ENCODE measurements at places on chromosomes 7 and 10. TPM values are rescaled to one million over a fixed set of nuclear protein-coding genes. Genes with fewer than 3 reads are reported as not detected.
A peak's percentile ranks its signal among the peaks of the same experiment; 100 is the strongest.

The CELF2 gene
- 68.2 TPM for total RNA-seq

The PNPLA8 gene
- total RNA-seq, result 18.8 TPM

The RBP3 gene
- total RNA-seq, result not detected

The ALKBH4 gene
- total RNA-seq, result 5.7 TPM

The NOS3 gene
- 9.2 TPM for total RNA-seq

The LBX1 gene
- total RNA-seq, result not detected

The HOXA4 gene
- total RNA-seq, result not detected

The EN2 gene
- not detected for total RNA-seq

DNA sequence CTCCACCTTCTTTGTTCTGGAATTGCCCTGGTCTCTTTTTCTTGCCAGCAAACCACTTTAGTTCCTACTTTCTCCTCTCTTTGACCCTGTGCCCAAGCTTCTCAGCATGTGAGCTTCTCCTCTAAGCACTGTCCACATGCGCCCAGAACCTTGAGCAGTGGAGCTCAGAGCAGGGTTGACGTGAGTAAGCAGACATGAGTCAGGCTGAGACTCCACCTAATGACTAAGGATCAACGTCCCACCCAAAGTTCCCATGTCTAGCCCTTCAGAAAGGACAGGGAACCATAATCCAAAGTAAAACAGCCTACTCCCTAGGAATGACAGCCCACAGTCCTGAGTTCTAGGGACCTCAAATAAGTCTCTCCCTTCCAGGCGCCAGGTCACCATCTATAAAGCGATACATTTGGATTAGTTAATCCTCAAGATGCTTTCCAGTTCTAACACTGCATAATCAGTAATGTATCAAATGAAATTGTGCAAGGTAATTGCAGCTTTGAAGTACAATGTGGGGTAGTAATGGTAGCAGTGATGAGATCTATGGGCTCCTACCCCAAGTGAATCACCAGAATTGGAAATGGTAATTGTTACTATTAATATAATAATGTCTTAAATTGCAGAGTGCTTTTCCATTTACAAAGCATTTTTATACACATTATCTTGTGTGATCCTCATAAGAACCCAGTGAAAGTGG lies 44.5 kb downstream of the KCNMA1 start:
- no peak overlapping the region for H3K27ac ChIP-seq
- H3K4me3 ChIP-seq, result no peak overlapping the region
- H3K36me3 ChIP-seq, result no peaks in the 10 kb centered on the region
- no peaks in the 10 kb centered on the region for H3K4me1 ChIP-seq

DNA sequence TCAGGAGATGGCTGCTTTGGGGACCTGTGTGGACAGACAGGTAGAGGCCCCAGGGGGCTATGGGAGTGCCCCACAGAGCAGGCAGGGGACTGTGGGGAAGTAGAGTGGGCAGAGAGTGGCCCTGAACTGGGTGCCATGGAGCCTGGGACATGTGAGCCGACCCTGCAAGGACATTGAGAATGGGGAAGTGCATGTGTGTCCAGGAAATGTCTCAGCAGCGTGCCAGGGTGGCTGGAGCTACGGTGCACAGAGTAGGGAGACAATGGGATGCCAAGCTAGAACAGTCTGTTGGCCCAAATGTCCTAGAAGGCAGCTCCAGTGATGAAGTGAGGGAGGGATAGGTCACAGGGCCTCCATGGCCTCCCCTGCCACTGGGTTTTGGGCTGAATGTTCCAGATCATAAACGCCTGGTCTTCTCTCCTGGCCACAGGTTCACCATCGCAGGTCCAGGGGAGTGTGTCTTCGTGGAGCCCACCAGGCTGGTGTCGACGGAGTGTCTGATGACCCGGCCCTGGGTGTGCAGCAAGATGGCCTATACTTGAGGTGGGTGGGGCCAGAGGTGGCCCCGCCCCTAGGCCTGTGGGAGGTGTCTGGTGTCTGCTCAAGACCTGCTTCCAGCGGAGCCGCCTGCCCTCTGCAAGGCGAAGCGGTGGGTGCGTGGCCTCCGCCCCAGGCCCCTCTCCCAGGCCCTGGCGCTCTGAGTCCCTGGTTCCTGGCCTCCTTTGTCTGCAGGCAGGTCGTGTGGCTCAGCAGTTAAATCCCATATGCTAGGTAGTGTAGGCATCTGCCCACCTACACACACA lies 20.5 kb downstream of the CLEC2L start:
- H3K27me3 ChIP-seq, result no peaks in the 10 kb centered on the region
- no peak overlapping the region for H3K4me3 ChIP-seq
- no peak for DNase-seq
- H3K36me3 ChIP-seq, result no peaks in the 10 kb centered on the region
- H3K4me1 ChIP-seq, result no peaks in the 10 kb centered on the region
- no peak overlapping the region for H3K27ac ChIP-seq

GRCh38 chr7:18803923-18804322 lies 308.4 kb downstream of the HDAC9 start:
- DNase-seq, result no peak
- no peaks in the 10 kb centered on the region for H3K36me3 ChIP-seq
- H3K27me3 ChIP-seq, result no peaks in the 10 kb centered on the region
- no peak overlapping the region for H3K27ac ChIP-seq
- H3K4me3 ChIP-seq, result no peak overlapping the region
- no peaks in the 10 kb centered on the region for H3K4me1 ChIP-seq

DNA sequence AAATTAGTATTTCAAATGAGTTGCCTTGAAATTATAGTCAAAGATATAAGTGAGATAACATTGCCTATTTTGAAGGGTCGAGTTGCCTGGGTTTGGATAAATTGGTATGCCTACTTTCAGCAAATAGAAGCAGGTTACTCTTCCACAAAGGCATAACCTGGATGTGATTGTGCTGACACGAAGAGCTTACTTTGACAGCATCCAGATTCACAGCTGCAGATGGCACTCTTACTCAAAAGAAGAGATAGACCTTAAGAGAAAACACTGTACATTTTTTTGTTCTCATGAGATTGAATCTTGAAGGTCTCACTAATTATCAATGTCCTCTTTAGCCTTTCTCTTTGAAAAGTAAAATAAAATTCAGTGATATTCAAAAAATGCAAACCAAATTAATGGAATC lies 1338.7 kb downstream of the REEP3 start:
- H3K27ac ChIP-seq, result no peak overlapping the region
- H3K4me1 ChIP-seq, result no peaks in the 10 kb centered on the region
- H3K27me3 ChIP-seq, result no peaks in the 10 kb centered on the region
- DNase-seq, result no peak

DNA sequence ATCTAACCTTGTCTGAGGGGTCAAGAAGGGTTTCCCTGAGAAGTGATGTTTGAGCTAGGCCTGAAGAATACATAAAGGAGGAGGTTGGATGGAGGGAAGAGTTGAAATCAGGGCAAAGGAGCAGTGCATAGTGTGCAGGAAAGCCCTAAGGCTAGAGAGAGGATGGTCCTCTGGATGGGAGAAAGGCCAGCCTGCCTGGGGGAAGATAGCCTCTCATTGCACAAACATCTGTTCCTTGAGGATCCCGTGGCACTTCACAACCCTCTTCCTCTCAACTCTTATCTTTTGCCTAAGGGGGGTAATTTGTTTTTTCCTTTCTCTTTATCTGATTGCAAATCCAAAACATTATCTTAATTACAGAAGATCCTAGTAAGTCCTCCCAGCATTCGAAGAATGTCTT lies 35.7 kb downstream of the STAMBPL1 start:
- H3K4me1 ChIP-seq, result peaks cover 9% of the 10 kb centered on the region
- H3K36me3 ChIP-seq, result peaks cover 18% of the 10 kb centered on the region
- no peak for DNase-seq

- H3K27ac ChIP-seq, result no peak overlapping the region
- H3K36me3 ChIP-seq, result peaks cover 8% of the 10 kb centered on the region
- no peak overlapping the region for H3K4me3 ChIP-seq
- peaks cover 76% of the 10 kb centered on the region for H3K4me1 ChIP-seq
Observed at GRCh38 chr10:132545659-132546367, 8.2 kb downstream of the INPP5A start.

GRCh38 chr10:6950133-6950532 lies 370.1 kb upstream of the PRKCQ start:
- no peak overlapping the region for H3K27ac ChIP-seq
- H3K4me1 ChIP-seq, result peaks cover 6% of the 10 kb centered on the region
- no peaks in the 10 kb centered on the region for H3K27me3 ChIP-seq
- DNase-seq, result peak; percentile 29
- no peaks in the 10 kb centered on the region for H3K36me3 ChIP-seq

GRCh38 chr10:80498833-80499741 lies 38.6 kb upstream of the SH2D4B start:
- H3K27me3 ChIP-seq, result no peaks in the 10 kb centered on the region
- peak; percentile 86 for DNase-seq
- peak overlapping the region; percentile 97 for H3K27ac ChIP-seq
- peaks cover 27% of the 10 kb centered on the region for H3K36me3 ChIP-seq
- H3K4me1 ChIP-seq, result peaks cover 99% of the 10 kb centered on the region
- peak overlapping the region; percentile 53 for H3K4me3 ChIP-seq

DNA sequence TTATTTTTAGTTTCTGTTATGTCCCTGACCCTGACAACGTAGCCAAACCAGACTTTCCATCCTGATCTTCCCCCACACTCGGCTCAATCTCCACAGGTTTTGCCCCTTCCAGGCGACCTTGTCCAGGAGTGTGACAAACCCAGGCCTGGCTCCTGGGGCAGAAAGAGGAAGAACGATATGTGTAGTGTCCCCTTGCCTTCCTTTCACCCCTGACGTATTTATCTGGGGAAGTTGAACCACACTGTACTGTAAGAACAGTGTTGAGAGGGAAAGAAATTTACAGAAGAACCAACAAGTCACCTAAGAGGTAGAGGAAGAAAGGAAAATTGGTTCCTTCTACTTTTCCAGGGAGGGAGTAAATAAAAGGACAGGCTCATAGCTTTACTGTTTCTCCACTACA lies 158.0 kb downstream of the VTI1A start:
- no peaks in the 10 kb centered on the region for H3K27me3 ChIP-seq
- no peaks in the 10 kb centered on the region for H3K4me1 ChIP-seq
- H3K27ac ChIP-seq, result no peak overlapping the region
- DNase-seq, result no peak

- H3K27ac ChIP-seq, result no peak overlapping the region
- peaks cover 3% of the 10 kb centered on the region for H3K27me3 ChIP-seq
- H3K4me1 ChIP-seq, result no peaks in the 10 kb centered on the region
- no peaks in the 10 kb centered on the region for H3K36me3 ChIP-seq
- no peak overlapping the region for H3K4me3 ChIP-seq
Observed at GRCh38 chr10:13502380-13502779, 26.4 kb downstream of the BEND7 start.

- H3K27me3 ChIP-seq, result peaks cover 7% of the 10 kb centered on the region
- H3K36me3 ChIP-seq, result no peaks in the 10 kb centered on the region
- H3K4me3 ChIP-seq, result no peak overlapping the region
- DNase-seq, result peak; percentile 68
Observed at GRCh38 chr10:88728107-88728763, 22.2 kb downstream of the LIPK start.

- H3K36me3 ChIP-seq, result no peaks in the 10 kb centered on the region
- H3K27me3 ChIP-seq, result no peaks in the 10 kb centered on the region
- no peaks in the 10 kb centered on the region for H3K4me1 ChIP-seq
- DNase-seq, result no peak
- no peak overlapping the region for H3K4me3 ChIP-seq
Observed at GRCh38 chr10:33722067-33722466, 387.6 kb upstream of the NRP1 start.

DNA sequence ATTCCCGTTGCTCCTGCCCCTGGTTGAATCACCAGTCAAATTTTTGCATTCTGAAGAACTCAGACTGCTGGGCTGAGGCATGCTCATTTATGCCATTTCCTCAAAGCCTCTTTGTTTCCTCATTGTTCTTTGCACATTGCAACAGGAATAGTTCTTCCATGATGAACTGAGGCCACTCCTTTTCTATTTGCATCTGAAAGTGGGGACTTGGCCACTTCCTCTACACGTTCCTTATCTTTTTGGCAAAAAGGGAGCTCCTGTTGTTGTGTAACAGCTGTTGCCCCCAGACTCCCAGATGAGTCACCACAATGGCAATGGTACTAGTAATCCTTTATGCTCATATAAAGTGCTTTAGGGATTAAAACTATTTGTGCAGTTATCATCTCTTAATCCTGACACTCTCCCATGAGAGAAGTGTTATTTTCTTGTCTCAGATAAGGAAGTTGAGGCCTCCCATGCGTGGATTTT lies 20.1 kb upstream of the ITPRID1 start:
- DNase-seq, result no peak
- no peak overlapping the region for H3K4me3 ChIP-seq
- no peak overlapping the region for H3K27ac ChIP-seq

DNA sequence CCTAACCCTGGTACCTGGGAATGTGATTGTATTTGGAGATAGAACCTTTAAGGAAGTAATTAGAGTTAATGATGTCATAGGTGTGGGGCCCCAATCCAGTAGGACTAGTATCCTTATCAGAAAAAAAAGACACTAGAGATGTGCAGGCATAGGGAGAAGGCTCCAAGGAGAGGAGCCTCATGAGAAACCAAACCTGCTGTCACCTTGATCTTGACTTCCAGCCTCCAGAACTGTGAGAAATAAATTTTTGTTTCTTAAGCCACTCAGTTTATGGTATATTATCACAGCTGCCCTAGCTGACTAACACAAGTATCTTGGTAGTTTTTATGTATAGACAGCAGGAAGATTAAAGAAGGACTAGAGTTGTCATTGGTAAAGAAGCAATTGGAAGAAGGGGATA lies 23.9 kb upstream of the CELF2 start:
- no peak overlapping the region for H3K27ac ChIP-seq
- DNase-seq, result no peak
- H3K4me1 ChIP-seq, result no peaks in the 10 kb centered on the region
- peaks cover 8% of the 10 kb centered on the region for H3K27me3 ChIP-seq

GRCh38 chr7:69335331-69335730 lies 262.9 kb upstream of the AUTS2 start:
- H3K4me3 ChIP-seq, result no peak overlapping the region
- H3K4me1 ChIP-seq, result no peaks in the 10 kb centered on the region
- no peaks in the 10 kb centered on the region for H3K27me3 ChIP-seq
- DNase-seq, result no peak
- H3K36me3 ChIP-seq, result no peaks in the 10 kb centered on the region

DNA sequence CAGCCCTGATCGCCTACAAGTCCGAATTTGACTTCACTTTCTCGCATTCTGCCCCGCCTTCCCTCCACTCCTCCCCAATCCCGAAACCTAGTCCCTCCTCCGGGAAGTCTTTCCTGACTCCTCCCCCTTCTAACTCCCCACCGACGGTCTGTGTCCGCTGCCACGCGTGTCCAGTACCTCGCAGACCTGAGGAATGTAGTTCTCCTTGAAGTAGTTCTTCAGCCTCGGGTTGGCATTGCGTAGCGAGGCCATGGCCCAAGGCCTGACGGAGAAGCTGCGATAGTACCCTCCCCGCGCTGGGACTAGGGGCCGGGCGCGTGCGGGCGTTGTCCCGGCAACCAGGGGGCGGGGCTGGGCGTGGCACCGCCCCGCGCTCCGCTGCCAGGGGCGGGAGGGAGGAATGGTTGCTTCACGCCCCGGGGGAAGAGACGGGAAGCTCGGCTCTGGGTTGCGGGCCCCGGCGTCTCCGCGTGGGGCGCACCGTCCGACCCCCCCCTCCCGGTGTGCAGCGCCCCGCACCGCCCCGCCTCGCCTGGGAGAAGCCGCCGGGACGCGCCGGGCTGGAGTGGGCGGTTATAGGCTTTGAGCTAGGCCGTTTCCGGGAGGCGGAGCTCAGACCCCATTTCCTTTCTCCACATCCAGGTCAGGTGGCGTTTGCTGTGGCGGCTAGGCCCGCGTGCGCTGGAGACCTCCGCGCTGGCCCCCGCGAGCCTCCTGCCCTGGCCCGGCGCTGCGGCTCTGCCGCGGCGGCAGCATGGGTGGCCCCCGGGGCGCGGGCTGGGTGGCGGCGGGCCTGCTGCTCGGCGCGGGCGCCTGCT lies at the start of the genes ARMC10 and FBXL13:
TSS of gene ARMC10 (plus strand) at position 622 of the 818 bp plus-strand sequence. CDS start at position 755, 133 bp downstream.
TSS of gene FBXL13 (minus strand) at position 278 of the 818 bp plus-strand sequence.
- H3K4me3 ChIP-seq, result peak within 1 kb of the TSS; percentile 91
- DNase-seq, result peak; percentile 92
- peaks cover 11% of the 10 kb centered on the region for H3K36me3 ChIP-seq
- peaks cover 40% of the 10 kb centered on the region for H3K4me1 ChIP-seq

GRCh38 chr7:1923409-1924257 lies 253.6 kb downstream of the ELFN1 start:
- H3K36me3 ChIP-seq, result peaks cover 2% of the 10 kb centered on the region
- DNase-seq, result no peak
- no peak overlapping the region for H3K27ac ChIP-seq
- H3K4me3 ChIP-seq, result no peak overlapping the region
- peaks cover 90% of the 10 kb centered on the region for H3K4me1 ChIP-seq

Data from activated naive CD4-positive, alpha-beta T cell treated with anti-CD3 and anti-CD28 coated beads for 36 hours (primary cell).